ENCODE measurements at places on chromosomes 2 and 18.

DNA sequence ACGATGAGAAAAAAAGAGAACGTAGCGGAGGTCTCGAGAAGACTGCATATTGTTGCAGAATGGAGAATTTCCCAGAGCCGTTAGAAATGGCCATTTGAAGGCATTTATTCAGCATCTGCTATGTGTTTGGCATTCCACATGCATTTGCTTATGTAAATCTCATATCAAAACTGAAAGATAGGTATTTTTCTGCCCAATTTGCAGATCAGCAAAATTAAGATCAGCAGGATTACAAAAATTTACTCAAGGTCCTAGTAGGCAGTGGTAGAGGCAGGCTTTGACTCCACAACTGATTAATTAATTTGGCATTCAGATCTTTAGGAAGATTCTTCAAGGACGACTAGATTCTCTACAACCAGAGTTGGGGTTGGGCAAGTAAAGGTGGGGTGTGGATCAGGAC lies 1.8 kb upstream of the E2F6 start:
- DNase-seq, result no peak

- DNase-seq, result no peak
Measured at GRCh38 chr2:105712981-105713596, 31.6 kb upstream of the NCK2 start.

GRCh38 chr18:23596183-23596582 lies 9.9 kb upstream of the NPC1 start:
- no peak for DNase-seq

GRCh38 chr18:46320297-46320696 lies 216.1 kb downstream of the HAUS1 start:
- no peak for DNase-seq

DNA sequence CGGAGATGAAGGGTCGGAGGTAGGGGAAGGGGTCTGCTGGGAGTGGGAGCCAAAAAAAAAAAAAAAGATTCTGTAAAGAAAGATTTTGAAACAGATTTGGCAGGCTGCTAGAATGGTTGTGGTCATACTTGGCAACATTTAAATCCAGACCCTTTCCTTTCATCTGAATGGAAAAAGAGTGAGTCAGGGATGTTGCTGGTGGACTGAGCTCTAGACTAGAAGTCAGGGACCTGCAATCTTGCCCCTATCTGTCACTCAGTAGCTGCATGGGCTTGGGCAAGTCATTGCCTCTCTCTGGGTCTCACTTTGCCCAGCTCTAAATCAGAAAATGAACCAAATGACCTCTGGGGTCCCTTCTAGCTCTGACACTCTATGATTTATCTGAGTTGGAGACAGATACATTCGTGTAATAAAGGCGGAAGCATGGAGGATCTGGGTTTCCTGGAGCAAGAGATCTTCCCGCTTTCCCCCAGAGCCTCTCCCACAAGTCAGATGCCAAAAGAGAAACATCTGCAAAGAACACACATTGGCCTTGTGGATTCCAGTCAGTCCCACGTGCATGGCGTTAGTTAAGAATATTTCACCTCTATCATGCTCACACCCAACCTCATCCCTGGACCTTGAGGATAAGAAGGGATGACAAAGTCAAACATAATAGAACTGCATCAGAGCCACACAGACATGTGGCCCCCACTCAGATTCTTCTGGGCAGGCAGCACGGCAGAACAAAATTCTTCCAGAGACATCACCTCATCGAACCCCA lies 58.5 kb downstream of the ADD2 start:
- no peak for DNase-seq

- DNase-seq, result peak; percentile 58
Measured at GRCh38 chr18:25737710-25738311, 352.6 kb downstream of the SS18 start.

GRCh38 chr18:34494359-34494696 lies 215.8 kb upstream of the DTNA start:
- no peak for DNase-seq

DNA sequence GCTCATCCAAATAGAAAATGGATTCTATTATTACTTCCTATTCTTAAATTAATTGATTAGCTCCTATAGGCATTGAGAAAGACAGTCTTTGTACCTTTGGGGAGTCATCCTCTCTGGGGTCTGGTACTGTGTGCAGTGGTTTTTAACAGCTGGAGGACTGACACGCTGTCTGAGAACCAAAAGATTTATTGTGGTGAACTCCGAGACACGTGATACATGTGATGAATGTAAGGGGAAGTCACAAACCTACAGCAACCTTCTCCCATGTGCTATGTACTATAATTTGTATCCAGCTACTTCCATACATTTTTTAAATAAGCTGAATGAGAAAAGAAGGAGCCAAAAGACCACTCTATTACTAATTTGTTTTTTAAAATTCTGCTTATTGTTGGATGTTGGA lies 133.7 kb downstream of the GALNT3 start:
- no peak for DNase-seq

DNA sequence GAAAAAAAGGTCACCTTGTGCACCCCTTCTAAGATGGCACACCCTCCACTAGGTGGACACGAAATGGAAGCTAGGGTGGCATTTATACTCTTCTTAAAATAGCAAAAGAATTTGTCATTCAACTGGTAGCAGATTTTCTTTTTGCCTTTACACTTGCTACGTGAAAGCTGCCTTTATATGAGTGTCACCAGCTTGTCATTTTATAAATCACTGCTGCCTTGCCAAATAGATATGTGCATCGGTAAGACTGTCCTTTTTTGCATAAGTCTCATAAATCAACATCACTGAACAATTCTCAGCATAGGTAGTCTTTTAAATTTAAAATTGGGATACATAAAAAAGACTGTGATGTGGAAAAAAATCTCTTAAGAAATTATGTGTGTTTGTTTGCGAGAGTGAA lies 764.1 kb downstream of the TDRD15 start:
- no peak for DNase-seq

DNA sequence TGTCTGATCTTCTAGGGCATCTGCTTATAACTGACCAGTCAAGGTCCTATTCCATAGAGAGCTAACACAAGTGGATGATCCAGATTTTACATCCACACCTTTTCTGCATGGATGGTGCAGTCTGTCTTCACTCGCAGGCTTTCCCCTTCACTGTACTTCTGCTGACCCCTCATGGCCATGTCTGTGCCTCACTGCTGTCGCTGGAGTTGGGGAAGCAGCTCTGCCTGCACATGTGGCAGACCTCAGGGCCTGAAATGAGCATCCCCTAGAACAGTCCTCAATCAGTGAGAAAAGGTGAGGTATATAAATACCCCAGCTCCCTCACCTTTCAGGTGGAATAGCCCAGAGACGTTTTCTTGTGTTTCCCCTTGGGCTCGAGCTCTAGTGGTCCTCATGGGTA lies 233.8 kb downstream of the ANKRD36B start:
- DNase-seq, result no peak

DNA sequence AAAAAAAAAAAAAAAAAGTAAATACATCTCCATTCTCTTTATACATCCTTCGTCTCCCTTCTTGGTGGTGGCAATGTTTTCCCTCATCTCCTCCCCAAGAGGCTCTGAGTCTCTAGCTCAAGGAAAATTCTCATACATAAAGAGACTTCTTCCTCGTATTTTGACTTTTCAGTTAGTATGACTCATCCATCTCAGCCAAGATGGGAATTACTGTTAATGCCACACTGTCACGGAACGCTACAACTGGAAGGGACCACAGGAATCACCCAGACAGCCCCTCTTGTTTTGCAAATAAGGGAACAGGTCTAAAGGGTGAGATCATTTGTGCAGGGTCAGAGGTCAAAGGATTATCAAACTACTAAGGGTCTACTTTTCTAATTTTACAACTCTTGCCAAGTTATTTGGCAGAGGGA lies 19.5 kb downstream of the NFE2L2 start:
- peak; percentile 62 for DNase-seq

DNA sequence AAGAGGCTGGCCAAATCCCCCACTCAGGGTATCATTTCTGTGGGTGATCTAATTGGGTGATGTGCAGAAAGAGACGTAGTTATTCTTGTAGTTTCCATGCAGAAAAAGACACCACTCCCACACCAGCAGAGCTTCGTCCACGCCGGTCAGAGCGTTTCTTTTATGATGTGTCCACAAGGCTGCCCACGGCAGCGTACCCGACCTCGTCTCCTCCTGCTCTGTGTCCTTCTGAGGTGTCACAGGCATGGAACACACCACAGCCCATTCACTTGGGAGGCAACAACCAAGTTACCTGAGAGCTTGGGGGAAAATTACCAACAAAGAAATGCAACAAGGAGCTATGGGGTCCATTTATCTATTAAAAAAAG lies 131.3 kb downstream of the PXDN start:
- DNase-seq, result no peak

DNA sequence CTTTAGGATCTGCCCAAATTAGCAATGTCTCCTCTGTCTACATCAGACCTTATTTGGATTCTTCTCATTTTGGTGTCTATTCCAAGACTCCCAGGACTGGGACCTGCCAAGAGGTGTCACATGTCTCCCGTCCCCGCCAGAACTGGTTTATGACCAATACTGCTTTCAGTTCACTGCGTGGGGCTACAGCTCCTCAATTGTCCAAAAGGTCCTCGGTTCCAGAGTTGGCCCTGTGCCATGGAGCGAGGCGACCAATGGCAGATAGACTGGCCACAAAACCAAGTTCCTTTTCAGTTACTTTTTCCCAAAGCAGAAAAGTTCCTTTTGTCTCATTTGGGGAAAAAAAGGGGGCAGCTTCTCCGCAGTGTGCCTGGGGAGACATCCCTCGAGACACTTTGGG lies 144.1 kb upstream of the ZNF236 start:
- DNase-seq, result no peak

DNA sequence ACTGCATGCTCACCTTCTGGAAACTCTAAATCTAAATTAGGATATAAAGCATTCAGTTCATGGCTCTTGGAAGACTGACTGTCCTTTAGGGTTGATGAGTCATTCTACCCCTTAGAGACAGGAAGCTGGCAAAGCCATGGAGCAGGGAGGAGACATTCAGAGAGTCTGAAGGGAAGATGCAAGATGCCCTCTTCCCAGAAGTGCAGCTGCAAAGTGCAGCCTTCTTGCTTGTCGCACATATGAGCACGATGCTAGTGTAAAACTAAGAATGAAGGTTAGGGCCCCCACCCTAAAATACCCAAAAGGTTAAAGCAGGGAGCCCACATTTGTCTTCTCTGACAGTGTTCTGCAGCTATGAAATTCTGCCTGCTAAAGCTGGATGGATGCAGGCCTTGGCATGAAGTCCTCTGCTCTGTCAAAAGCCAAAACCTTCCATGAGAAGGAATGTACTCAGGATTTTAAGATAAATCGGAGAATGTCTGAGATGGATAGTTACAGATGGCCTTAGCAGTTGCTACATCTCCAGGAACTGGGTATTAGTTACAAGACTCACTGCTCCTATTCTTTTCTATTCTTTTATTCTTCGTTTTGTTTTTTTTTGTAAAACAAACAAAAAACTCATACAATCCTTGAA lies 89.7 kb downstream of the POLE4 start:
- DNase-seq, result no peak

GRCh38 chr18:74342416-74343043 lies 26.9 kb downstream of the C18orf63 start:
- DNase-seq, result peak; percentile 43

GRCh38 chr2:1256632-1257324 lies 156.5 kb upstream of the TPO start:
- no peak for DNase-seq

GRCh38 chr2:19651466-19651865 lies 250.3 kb downstream of the TTC32 start:
- no peak for DNase-seq

DNA sequence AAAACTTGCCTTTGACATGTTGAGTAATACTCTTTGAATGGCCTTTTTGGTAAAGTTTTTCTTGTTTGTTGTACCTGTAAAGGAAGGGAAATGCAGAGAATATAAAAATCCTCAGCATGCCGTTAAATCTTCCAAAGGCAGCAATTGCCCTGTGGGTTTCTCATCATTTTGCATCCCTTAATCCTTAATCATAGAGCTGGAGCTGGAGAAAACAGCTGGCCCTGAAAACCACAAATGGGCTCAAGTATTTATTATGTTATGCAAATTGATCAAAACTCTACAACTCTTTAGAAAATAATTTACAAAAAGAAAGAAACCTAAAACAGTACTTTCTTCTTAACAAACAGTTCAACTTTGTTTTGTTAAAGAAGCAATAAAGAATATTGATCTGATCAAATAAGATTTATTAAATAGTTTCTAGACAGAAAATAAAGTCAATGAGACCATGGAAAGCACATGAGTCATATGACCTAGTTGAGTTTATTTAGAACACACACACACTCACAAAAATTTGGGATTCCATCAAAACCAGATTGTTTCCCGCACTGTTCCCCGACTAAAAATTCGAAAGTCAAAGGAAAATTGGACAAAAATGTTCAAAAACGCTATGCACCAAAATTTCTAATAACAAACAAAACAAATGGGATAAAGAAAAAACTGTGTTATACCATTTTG lies 309.0 kb downstream of the GULP1 start:
- DNase-seq, result no peak

DNA sequence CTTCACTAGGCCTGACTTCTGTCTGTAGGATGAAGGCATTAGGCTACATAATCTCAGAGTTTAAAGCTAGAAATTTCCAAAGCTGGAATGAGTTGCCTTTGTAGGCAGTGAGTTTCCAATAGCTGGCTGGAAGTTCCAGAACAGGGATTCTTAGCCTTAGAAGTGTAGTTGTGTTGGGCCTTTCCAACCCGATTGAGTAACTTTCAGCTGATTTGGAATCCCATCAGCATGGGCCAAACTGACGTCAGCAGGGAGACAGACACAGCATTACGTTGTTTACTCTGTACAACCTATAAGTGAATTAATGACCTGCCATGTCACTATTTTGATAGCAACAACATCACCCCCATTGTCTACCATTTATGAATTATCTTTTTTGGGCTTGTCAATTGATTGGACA lies 56.9 kb downstream of the SETBP1 start:
- DNase-seq, result no peak

- DNase-seq, result no peak
Measured at GRCh38 chr2:204024503-204024902, 87.9 kb downstream of the ICOS start.

- DNase-seq, result no peak
Measured at GRCh38 chr2:45141883-45142866, 132.9 kb upstream of the SIX2 start.

DNA sequence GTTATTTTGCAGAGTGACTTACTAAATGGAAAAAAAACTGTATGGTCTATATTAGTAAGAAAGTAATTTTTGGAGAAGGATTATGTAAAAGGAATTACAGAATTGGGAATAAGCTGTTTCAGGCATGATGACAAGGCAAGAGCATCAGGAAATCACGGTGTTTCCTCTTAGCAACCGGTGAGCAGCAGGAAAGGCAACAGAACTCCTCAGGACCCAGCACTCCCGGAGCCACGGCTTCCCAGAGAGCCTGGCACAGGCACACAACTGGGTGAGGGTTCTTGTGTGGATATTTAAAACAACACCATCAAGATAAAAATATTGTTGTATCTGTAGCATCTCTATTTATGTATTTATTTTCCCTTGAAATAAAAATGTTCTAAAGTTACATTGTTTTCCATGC lies 34.4 kb downstream of the CYP27C1 start:
- DNase-seq, result no peak

DNA sequence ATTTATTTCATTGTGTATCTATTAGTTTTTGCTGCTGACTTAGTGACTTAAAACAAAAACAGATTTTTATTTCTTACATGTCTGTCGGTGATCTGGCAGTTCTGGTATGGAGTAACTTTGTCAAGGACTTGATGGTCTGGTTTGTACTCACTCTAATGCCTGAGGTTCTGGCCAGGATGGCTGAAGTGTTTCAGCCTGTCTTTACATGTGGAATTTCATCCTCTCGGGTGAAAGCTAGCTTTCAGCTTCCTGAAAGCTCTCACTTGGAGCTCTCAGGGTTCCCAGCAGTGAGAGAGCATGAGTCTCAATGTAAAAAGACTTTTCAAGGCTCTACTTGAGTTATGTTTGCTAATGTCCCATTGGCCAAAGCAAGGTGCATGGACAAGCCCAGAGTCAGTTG lies 216.4 kb downstream of the NR4A2 start:
- DNase-seq, result no peak

All from AG09319 (cell line).